ENCODE measurements at places on chromosomes 2 and 18.

GRCh38 chr18:64333584-64333983, 184.7 kb upstream of the LINC00305 start:
- DNase-seq: no peak

GRCh38 chr2:88582030-88582429, 45.2 kb downstream of the EIF2AK3 start:
- no peak for DNase-seq

DNA sequence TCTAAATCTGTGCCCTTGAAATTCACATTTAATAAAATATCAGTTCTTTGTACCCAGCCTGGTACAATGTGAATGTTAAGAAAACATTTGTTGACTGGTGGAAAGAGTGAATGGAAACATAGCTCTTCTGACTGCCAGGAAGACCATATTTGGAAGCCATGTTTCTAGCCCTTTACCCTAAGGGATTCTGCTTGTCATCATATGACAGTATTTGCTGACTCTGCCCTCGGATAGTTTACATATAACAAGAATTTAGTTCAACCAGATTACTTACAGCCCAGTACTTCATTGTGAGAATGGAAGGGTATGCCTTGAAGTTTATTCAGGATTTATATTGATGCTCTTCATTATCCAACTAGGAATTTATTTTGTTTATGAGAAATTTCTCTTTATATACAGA, 13.8 kb upstream of the KCNS3 start:
- no peak for DNase-seq

- DNase-seq: no peak
Observed at GRCh38 chr2:206764673-206765241, 371 bp downstream of the MDH1B start.

DNA sequence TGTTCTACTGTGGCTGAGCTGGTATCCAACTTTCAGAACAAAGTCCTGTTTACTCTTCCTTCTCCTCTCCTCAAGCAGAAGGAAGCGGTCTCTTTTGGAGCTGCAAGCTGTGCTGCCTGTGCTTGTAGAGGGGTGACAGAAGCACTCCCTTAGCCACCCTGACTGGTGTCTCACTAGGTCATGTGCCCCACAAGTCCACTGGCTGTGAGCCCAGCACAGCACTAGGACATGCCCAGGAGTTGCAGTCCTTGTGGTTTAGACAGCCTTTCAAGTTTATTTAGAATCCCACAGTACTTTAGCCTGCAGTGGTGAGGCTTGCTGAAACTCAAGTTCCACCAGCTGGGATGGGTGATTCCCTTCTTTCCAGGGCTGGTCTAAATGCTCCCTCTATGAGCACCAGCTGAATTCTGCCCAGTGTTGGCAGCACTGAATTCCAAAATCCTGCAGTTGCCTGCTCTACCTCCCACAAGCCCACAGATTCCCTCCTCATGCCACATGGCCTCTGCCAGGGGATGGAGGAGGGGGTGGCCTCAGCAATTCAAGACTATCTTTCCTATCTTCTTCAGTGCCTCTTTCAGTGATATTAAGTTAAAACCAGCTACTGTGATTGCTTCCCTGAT, 61.2 kb downstream of the CCDC85A start:
- no peak for DNase-seq

- DNase-seq: no peak
Observed at GRCh38 chr2:219204425-219205164, 2.0 kb upstream of the ZFAND2B start.

DNA sequence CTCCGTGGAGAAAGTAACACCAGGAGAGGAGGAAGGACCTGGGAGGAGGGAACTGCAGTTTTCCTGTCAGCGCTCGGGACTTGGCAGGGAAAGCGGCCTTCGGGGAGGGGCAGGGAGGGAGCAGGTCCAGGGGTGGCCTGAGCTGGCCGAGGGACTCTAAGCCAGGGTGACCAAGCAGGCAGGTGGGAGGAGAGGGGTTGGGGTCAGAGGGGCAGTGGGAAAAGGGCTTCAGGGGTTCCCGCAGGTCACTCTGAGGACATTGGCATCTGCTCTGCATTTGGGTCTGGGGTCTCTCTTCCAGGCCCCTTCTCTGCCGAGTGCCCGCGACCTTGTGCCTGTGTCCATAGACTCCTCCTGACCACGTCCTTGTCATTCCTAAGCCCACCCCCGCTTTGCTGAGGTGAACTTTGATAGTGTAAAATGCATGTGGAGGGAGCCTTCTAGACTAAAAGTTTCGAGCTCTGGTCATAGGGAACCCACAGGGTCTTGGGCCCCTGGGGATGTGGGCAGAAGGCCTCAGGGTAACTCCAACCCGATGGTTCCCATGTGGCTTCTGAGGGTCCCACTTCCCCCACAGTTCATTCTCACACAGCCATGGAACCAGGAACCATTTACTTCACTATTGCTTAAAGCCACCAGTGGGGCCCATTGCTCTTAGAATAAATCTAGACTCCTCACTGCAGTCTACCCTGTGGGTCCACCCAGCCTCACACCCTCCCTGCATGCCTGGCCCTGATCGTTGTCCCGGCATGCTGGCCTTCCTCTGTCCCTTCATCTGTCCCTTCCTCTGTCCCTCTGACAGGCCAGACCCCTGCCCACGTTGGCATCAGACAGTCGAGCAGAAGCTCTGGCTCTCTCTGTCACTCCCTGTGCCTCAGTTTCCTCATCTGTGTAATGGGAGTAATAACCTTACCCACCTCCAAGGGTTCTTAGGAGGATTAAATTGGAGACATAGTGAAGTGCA, 229.2 kb downstream of the SEPTIN10 start:
- DNase-seq: no peak

DNA sequence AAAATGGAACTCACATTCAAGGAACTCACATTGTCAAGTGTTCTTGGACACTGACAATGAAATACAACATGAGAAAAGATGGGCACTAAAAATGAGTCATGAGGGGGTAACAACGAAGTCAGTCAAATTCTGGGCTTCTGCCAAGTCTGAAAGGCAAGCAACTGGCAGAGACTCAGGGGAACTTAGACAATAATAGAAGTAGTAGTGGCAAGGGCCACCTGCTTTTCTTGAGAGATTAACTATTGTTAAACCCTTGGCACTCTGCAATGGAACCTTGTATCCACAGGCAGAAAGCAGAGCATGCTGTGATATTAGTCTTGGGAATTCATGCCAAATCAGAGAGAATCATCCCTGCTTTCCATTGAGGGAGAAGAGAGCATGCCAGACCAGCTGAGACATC, 382.6 kb upstream of the CDH2 start:
- no peak for DNase-seq

DNA sequence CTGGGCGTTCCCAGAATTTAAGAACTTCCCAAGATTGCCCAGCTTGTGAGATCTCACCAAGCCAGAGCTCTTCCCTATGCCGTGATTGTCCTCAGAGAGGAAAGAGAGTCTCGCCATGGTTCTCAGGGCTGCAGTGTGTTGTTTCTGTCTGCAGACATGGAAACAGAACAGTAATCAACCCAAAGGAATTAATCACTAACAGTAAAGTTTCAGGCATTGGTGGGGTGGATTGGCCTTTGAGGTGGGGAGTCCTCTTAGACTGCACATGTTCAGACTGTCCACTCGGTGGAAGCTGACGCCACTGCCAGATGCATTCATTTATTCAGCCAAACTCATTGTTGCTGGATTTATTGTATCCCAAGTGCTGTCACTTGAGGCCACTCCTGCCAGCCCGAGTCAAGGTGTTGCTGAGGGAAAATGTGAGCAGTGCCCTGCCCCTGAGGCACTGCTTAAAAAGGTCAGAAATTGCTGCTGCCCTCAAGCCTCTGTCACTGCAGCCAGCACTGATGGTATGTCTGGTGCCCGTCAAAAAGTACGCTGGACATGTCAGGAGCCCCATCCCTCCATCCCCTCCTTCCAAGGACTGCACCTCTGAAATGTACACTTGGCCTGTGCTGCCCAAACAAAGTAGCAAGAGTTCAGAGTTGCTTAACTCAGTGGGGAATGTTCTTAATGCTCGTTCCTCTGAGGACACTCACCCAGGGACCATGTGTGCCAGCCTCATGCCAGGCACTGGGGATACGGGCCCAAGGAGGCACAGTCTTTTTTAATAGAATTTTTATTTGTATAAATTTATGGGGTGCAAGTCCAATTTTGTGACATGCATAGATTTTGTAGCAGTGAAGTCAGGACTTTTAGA, 201.0 kb downstream of the GLI2 start:
- no peak for DNase-seq

- DNase-seq: no peak
Observed at GRCh38 chr2:181786371-181787228, 104.9 kb upstream of the ITPRID2 start.

DNA sequence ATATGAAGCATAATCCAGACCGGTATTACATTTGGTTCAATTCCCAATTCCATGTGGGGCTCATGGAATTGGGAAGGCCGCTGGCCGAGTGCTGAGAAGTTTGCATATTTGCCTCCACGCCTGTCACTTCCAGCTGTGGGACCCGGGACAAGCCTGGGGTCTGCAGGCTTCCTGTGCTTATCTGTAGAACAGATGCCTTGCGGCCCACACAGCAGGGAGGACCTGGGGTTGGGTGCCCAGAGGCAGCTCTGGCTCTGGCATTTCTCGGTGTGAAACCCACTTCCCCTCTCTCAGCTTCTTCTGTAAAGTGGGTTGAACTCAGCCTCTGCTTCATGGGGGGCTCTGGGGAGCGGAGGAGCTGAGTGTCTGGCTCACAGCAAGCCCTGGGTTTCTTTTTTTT, 97.9 kb downstream of the SH3BP4 start:
- DNase-seq: no peak

- DNase-seq: no peak
Observed at GRCh38 chr2:236794176-236794957, 224.7 kb downstream of the ACKR3 start.

GRCh38 chr18:22711192-22711685, 221.9 kb upstream of the RBBP8 start:
- DNase-seq: no peak

DNA sequence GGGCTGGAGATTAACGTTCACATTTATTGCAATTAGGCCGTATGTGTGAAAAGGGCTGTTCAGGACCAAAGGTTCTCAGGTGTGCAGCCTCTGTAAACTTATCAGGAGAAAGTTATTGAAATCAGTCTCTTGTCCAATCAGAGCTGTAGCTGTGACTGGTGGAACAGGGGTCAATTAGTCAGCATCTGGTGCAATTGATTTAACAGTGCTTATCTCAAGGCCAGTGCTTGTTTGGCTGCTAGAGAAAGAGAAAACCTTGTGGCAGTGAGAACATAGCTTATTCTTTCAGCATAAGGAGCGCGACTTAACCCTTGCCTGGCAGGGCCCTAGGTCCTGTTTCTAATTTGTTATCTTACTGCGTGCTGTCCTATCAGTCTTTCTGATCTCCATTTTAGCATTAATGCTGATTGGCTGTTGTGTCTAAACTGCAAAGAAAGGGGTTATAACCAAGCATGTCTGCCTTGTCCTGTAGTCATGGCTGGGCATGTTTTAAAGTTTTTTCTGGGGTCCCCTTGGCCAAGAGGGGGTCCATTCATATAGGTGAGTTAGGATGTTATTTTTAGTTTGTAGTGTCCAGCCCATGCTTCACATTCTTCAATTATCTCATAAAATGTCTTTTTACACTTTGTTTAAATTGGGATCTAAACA, 66.4 kb downstream of the CYB5A start:
- no peak for DNase-seq

GRCh38 chr2:172664766-172665165, 70.9 kb upstream of the RAPGEF4 start:
- DNase-seq: no peak

GRCh38 chr2:108257757-108258331, 18.1 kb downstream of the SULT1C3 start:
- DNase-seq: no peak

DNA sequence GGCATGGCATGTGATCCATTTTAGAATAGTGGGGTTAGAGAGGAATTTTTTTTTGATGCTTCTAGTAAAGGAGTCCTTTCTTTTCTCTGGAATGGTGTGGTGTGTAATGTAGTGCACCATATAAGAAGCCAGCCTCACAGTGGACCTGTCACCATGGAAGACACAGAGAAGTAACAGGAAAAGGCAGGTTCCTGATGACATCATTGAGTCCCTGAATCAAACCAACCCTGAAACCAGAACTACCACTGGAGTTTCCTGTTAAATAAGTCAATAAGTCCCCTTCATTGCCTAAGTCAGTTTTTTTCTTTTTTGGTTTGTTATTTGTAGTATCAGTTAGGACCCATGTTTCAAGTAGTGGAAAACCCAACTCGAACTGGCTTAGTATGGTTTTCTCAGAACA, 11.9 kb downstream of the ADCYAP1 start:
- DNase-seq: no peak

DNA sequence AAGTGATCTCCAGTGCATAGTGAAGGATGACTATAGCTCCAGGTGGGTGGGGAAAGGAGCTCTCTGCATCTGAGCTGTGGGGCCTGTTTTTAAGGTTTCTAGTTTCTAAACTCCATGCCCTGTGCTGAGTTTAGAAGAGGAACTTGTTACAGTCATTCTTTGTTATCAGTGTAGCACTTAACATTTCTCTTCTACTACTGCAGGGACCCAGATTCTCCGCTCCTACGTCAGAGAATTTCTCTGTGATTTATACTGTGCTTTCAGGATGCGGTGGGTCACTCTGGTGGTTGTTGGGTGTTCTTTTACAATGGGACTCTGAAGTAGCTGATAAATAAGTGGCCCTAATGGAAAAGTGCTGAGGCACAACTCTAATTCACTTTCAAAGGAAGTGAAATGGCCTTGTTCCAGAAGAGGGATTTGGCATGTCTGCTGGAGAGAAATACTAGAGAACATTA, 122.0 kb downstream of the WDSUB1 start:
- DNase-seq: no peak

- no peak for DNase-seq
Observed at GRCh38 chr2:62303788-62304187, 107.9 kb downstream of the B3GNT2 start.

DNA sequence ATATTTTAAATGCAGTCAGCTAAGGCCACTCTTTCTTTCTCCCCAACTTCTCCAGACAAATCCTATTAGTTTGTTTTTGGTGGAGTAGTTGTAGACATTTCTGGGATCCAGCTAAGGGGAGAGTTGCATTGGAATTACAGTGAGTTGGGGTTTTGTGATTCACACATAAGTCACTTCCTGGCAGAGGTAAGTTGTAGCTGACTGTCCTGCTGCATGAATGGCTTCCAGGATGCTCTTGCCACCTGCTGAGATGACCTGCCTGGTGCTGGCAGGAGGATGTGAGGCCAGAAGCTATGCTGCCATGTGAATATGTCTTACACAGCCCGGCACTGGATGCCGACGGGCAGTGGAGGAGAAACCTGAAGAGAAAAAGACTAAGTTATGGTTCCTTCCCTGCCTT, 243.7 kb downstream of the TDRD15 start:
- no peak for DNase-seq

DNA sequence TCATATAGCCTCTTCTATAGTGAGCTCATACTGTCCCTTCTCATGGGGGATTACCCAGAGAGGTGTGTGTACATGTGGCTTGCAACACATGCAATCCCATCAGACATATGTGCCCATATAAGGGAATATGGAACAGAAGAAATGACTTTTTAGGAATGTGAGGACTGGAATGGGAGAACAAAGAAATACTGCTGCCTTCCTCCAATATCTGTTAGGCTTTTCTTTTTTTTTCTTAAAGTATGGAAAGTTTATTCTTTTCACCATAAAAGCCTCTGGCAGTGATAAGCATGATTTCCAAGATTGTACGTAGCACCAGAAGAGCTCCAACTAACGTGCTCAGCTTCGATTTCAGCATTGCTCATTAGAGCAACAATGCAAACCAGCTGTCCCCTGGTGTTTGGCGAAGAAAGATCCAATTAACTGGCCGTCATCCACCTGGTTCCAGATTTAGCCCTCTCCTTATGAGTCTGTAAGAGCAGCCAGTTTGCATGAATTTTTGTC, 113.6 kb downstream of the ADCYAP1 start:
- DNase-seq: no peak

GRCh38 chr18:28063271-28063761, 113.6 kb downstream of the CDH2 start:
- no peak for DNase-seq

Data from globus pallidus (tissue), 1 donor.